ENCODE measurements at places on chromosomes 13 and 19. TPM values are rescaled to one million over a fixed set of nuclear protein-coding genes. Genes with fewer than 3 reads are reported as not detected.

DNA sequence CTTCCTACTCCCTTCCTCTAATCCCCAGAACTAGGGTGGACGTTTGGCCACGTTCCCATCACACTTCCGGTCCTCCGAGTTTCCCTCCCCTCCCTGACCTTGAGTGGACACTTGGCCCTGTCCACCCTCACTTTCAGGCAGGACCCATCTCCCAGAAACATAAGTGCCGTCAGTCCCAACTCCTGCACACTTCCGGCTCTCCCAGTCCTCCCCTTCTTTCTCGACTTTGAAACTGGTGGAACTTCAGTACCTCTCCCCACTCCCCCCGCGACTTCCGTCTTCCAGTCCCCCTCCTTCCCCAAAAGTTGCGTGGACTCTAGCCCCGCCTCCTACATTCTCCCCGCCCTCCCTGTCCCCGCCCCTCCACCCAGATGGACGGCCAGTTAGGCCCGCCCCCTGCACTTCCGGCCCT lies 278 bp upstream of the ZNF274 start:
- no peak for DNase-seq
- H3K27ac ChIP-seq: peak overlapping the region; percentile 100
- no peaks in the 10 kb centered on the region for H3K27me3 ChIP-seq

- no peaks in the 10 kb centered on the region for H3K27me3 ChIP-seq
- no peaks in the 10 kb centered on the region for H3K4me1 ChIP-seq
- no peaks in the 10 kb centered on the region for H3K36me3 ChIP-seq
Measured at GRCh38 chr13:32134241-32135055, 102.9 kb downstream of the FRY start.

USHBP1 gene
- total RNA-seq: 5.9 TPM

CAPN12 gene
- 5.4 TPM for total RNA-seq

REXO1 gene
- 41.4 TPM for total RNA-seq

Data from tibial nerve (tissue), 4 donors.